Left lung (tissue), 14 donors: ENCODE measurements at places on chromosomes 6 and 20.
A peak's percentile ranks its signal among the peaks of the same experiment; 100 is the strongest.

DNA sequence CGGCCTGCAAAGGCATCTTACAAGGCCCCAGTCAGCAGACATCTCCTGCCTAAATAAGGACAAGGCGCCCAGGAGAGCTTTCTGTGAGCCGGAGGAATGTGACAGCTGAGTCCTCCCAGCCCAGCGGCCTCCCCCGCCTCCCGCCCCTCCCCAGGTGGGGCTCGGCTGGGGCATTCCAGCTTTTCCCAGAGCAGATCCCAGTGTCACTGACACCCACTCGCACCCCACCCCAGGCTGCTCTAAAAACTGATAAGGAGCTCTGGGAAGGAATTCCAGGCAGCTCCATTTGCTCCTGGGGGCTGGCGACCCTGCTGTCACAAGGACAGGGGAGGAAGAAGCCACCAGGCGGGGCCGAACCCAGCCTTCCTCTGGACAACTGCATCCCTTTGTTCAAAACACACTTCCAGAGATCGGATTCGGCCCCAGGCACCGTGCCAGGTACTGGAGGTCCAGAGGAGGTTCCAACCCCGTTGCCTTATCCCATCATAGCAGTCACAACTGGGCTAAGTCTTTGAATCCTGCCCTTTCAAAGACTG is 49.7 kb downstream of the JPH2 start:
- no peak for DNase-seq

- peak; percentile 94 for DNase-seq
These were observed 145.1 kb downstream of the PREX1 start for GRCh38 chr20:48682529-48683363.

- DNase-seq, result no peak
These were observed 559.6 kb upstream of the NRSN1 start for GRCh38 chr6:23566418-23566817.

DNA sequence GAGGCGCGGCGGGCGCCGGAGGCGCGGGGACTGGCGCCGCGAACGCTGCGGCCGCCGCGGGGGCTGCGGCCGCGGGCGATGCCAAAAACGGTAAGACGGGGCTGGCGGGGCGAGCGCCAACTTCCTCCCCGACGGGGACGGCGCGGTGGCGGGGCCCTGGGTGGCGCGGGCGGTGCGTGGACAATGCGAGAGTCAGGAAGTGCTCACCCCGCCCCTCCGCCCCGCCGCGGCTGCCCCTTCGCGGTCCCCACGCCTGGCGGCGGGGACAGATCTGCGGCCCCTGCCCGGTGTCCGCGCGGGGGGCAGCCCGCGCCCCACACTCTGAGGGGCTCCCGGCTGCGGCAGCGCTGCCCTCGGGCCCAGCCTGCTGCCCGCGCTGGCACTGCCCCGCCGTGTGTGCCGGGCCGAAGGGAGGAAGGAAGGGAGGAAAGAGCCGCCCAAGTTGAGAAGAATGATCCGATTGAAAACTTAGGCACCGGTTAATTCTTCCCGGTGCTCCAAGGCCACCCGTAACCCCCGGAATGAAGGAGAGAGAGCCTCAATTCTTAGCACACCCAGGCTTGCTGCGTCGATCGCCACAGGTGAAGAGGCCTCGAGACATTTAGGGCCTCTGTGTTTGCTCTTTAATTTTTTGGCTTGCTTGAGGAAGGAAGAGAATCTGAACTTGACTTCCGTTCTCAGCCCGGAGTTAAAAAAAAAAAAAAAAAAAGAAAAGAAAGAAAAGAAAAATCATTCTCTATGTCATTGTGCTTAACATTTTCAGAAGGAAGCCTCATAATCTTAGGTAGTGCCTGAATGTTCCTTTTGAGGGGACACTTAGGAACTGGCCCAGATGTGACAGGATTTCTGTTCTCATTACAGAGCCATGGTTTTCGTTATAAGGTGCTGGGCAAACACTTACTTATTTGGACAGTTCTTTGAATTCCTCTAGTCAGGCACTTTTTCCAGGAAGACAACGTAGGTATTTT is 982 bp downstream of the HECA start:
- DNase-seq, result peak; percentile 46

- no peak for DNase-seq
These were observed 4.1 kb upstream of the XKR7 start for GRCh38 chr20:31963889-31964288.

DNA sequence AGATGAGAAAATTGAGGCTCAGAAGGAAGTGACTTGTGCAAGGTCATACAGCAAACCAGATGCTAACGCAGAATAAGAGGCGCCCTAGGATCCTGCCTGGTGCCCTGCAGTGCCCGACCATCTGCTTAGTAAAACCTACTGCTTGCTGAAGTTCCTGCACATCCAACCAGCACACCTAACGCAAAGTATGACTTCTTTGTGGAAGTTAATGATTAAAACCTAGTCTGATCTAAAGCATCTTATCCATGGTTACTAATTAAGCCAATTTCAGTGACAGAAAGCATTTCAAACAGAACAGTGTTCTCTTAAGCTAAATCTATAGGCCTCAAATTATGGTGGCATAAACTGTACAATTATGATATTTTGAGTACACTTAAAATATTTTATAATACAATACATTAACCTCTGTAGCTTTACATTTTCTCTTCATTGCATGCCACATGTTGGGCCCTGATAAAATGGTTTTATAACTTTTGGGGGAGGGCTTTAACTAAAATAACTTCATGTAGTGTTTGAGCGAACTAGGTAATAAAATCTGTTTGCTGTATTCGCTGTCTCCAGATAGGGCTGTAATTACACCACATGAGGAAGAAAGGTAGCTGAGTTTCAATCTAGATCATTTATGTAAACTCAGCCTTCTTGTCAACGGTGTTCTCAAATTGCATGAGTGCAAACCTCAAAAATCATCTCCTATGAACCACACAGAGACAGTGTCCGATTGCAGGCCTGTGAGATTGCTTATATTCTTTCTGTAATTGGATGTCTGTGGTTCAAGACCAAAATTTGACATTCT is 37.5 kb upstream of the BEND3 start:
- no peak for DNase-seq

DNA sequence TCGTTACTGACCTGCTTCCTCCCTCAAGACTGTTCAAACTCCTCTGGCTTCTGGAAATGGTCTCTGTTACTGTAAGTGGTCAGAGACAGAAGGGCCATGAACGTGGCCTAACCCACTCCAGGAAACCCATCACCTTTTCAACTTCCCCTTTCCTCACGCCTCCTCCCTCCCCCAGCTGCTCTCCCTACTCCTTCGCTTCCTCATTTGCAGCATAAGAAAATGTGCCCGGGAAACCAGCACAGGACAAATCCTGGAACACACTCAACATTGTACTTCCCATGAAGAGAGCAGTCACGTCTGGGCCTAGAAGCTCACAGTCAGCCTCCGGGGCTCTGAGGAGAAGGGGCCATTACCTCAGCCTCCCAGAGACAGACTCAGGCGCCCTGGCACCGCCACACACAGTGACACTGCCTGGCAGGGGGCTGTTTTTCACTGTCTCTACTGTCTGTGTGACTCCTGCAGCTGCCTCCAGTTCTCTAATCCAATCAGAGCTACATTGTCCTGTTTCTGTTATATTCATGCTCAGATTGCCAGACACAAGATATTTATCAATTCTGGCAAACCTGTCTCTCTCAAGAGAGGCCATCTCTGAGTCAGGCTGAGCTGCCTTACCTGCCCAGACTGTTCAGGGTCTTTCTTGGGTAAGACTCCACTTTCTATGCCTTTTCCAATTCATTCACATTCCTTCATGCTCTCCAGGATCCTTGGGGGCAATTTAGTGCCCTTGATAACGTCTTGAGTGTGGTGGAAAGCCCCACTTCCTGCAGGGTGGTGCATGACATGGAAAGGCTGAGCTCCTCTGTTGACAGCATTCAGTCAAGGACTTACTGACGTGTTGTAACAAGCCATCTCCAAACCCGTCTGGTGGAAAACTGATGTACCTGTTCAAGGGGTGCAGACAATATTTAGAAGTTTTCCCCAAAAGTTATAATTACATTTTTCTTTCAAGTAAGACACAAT is 242.2 kb downstream of the HIVEP2 start:
- peak; percentile 26 for DNase-seq

- no peak for DNase-seq
These were observed 670.7 kb downstream of the UTRN start for GRCh38 chr6:144955859-144956258.

GRCh38 chr6:47083586-47084047 is 41.5 kb upstream of the ADGRF1 start:
- DNase-seq, result peak; percentile 89

- DNase-seq, result no peak
These were observed 70.2 kb downstream of the LYRM4 start for GRCh38 chr6:5190507-5190906.

DNA sequence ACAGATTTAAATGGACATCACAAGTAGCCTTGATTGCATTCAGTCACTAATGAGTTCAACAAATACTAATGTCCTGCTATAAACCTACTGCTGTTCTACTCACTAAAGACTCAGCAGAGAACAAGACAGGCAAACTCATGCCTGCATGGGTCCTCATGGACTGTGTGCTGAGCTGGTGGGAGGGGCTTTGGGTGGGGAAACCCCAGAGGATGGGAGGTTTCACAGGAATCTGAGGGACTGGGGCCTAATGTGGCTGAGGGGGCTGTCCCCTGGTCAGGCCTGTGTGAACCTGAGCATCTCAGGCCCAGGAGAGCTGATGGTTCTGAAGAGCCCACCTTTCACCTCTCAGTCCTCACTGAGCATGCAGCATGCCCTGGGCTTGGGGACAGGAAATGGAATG is 1.4 kb downstream of the CST8 start:
- no peak for DNase-seq

- DNase-seq, result no peak
These were observed 24.6 kb downstream of the TBXT start for GRCh38 chr6:166143011-166143410.

GRCh38 chr20:34269996-34270627 is 28.9 kb downstream of the ASIP start:
- DNase-seq, result no peak
